Pancreas (tissue), 10 donors: ENCODE measurements at places on chromosomes 6 and 20.

GRCh38 chr20:59320426-59320825 is 20.0 kb downstream of the EDN3 start:
- H3K27ac ChIP-seq = no peak overlapping the region
- no peak for DNase-seq
- H3K4me1 ChIP-seq = no peaks in the 10 kb centered on the region
- no peak overlapping the region for H3K4me3 ChIP-seq
- H3K36me3 ChIP-seq = no peaks in the 10 kb centered on the region

- H3K27ac ChIP-seq = no peak overlapping the region
- no peak for DNase-seq
- no peak overlapping the region for H3K4me3 ChIP-seq
- no peaks in the 10 kb centered on the region for H3K27me3 ChIP-seq
- no peaks in the 10 kb centered on the region for H3K36me3 ChIP-seq
- no peaks in the 10 kb centered on the region for H3K4me1 ChIP-seq
These were observed 326.6 kb downstream of the THBS2 start for GRCh38 chr6:168927026-168927425.

GRCh38 chr6:165636402-165637048 is 26.5 kb downstream of the PDE10A start:
- H3K36me3 ChIP-seq = no peaks in the 10 kb centered on the region
- H3K4me3 ChIP-seq = no peak overlapping the region
- no peaks in the 10 kb centered on the region for H3K27me3 ChIP-seq
- H3K27ac ChIP-seq = no peak overlapping the region
- no peak for DNase-seq
- no peaks in the 10 kb centered on the region for H3K4me1 ChIP-seq

DNA sequence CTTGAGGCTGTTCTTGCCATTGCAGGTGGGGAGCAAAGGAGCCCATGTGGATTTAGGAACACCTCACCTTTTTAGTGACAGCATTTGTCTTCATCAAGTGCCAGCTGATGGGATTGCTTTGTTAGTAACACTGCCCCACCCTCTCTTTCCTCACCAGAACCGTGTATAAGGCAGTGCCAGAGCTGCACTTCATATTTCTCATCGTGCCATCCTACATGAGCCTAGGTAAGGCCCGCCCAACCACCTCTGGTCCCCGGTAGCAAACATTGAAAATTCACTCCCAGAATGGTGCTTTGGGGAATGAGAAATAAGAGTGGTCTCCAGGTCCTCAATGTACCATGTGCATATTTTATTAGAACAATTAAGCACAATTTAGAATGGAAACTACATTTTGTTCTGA is 22.7 kb downstream of the CFAP61 start:
- H3K27me3 ChIP-seq = no peaks in the 10 kb centered on the region
- no peak overlapping the region for H3K27ac ChIP-seq
- H3K36me3 ChIP-seq = no peaks in the 10 kb centered on the region
- H3K4me1 ChIP-seq = no peaks in the 10 kb centered on the region
- no peak overlapping the region for H3K4me3 ChIP-seq
